ENCODE measurements at places on chromosomes 13 and 19. TPM values are rescaled to one million over a fixed set of nuclear protein-coding genes. Genes with fewer than 3 reads are reported as not detected.

ZSWIM9 gene
- total RNA-seq: 15.8 TPM

CDX2 gene
- not detected for total RNA-seq

FPR2 gene
- total RNA-seq: not detected

DZIP1 gene
- total RNA-seq: 8.6 TPM

TINCR gene
- 0.90 TPM for total RNA-seq

ZNF835 gene
- 4.6 TPM for total RNA-seq

ERICH6B gene
- not detected for total RNA-seq

ZNF441 gene
- total RNA-seq: 3.7 TPM

ZNF211 gene
- 8.2 TPM for total RNA-seq

RCBTB2 gene
- total RNA-seq: 4.3 TPM

CKM gene
- total RNA-seq: not detected

PLPP2 gene
- total RNA-seq: 2.6 TPM

GRCh38 chr13:77230560-77230959 lies 96.3 kb downstream of the MYCBP2 start:
- no peaks in the 10 kb centered on the region for H3K27me3 ChIP-seq
- no peak for DNase-seq
- H3K36me3 ChIP-seq: no peaks in the 10 kb centered on the region
- H3K27ac ChIP-seq: no peak overlapping the region

- H3K4me1 ChIP-seq: peaks cover 7% of the 10 kb centered on the region
- no peak overlapping the region for H3K4me3 ChIP-seq
- DNase-seq: no peak
- peak overlapping the region; percentile 42 for H3K27ac ChIP-seq
- H3K27me3 ChIP-seq: no peaks in the 10 kb centered on the region
Observed at GRCh38 chr13:114100446-114101357, 31.7 kb downstream of the RASA3 start.

GRCh38 chr13:73880365-73880764 lies 253.8 kb downstream of the KLF12 start:
- no peaks in the 10 kb centered on the region for H3K27me3 ChIP-seq
- H3K36me3 ChIP-seq: no peaks in the 10 kb centered on the region
- DNase-seq: no peak
- no peak overlapping the region for H3K4me3 ChIP-seq
- H3K4me1 ChIP-seq: no peaks in the 10 kb centered on the region
- no peak overlapping the region for H3K27ac ChIP-seq

GRCh38 chr13:70630247-70630646 lies 522.0 kb upstream of the KLHL1 start:
- H3K27ac ChIP-seq: no peak overlapping the region
- no peak overlapping the region for H3K4me3 ChIP-seq
- DNase-seq: no peak
- H3K27me3 ChIP-seq: peaks cover 22% of the 10 kb centered on the region
- H3K4me1 ChIP-seq: no peaks in the 10 kb centered on the region

- no peaks in the 10 kb centered on the region for H3K27me3 ChIP-seq
- no peaks in the 10 kb centered on the region for H3K36me3 ChIP-seq
- no peak for DNase-seq
Observed at GRCh38 chr19:45645068-45645630, 6.0 kb upstream of the EML2 start.

DNA sequence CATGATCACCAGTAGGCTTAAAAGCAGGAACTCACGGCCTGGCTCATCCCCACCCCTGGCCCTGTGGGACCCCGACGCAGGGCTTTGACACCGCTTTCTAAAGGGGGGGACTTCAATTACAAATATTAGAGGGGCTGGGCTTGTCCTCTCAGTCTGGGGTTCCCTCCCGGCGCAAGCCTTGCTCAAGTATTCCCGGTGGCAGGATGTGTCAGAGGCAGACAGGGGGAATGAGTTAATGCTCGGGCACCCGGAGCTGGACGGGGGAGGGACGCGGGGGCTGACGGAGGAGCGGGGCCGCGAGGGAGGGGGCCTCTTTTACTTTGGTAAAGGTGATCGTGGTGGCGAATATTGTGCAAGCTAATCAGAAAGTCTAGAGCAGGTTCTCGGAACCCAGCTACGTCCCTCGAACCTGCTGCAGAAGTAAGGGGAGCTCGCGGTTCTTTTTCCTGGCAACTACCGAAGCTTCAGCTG lies 1.1 kb downstream of the FGF14 start:
- peak overlapping the region; percentile 81 for H3K4me3 ChIP-seq
- H3K4me1 ChIP-seq: peaks cover 24% of the 10 kb centered on the region
- peak; percentile 57 for DNase-seq
- no peaks in the 10 kb centered on the region for H3K36me3 ChIP-seq

GRCh38 chr13:33639626-33640080 lies 178.3 kb upstream of the RFC3 start:
- H3K27ac ChIP-seq: no peak overlapping the region
- H3K4me3 ChIP-seq: no peak overlapping the region
- H3K27me3 ChIP-seq: no peaks in the 10 kb centered on the region
- H3K4me1 ChIP-seq: peaks cover 12% of the 10 kb centered on the region
- no peak for DNase-seq
- H3K36me3 ChIP-seq: no peaks in the 10 kb centered on the region

GRCh38 chr19:29809795-29810503 lies 1.8 kb upstream of the CCNE1 start:
- no peak for DNase-seq
- H3K27ac ChIP-seq: no peak overlapping the region
- H3K36me3 ChIP-seq: no peaks in the 10 kb centered on the region
- no peaks in the 10 kb centered on the region for H3K4me1 ChIP-seq
- no peak overlapping the region for H3K4me3 ChIP-seq

- no peaks in the 10 kb centered on the region for H3K27me3 ChIP-seq
- no peak overlapping the region for H3K4me3 ChIP-seq
- no peaks in the 10 kb centered on the region for H3K36me3 ChIP-seq
- H3K27ac ChIP-seq: no peak overlapping the region
- no peak for DNase-seq
Observed at GRCh38 chr13:114069376-114070097, 62.9 kb downstream of the RASA3 start.

GRCh38 chr13:46491641-46492040 lies 61.3 kb upstream of the LRCH1 start:
- no peak for DNase-seq
- no peak overlapping the region for H3K27ac ChIP-seq
- H3K4me1 ChIP-seq: peaks cover 17% of the 10 kb centered on the region

DNA sequence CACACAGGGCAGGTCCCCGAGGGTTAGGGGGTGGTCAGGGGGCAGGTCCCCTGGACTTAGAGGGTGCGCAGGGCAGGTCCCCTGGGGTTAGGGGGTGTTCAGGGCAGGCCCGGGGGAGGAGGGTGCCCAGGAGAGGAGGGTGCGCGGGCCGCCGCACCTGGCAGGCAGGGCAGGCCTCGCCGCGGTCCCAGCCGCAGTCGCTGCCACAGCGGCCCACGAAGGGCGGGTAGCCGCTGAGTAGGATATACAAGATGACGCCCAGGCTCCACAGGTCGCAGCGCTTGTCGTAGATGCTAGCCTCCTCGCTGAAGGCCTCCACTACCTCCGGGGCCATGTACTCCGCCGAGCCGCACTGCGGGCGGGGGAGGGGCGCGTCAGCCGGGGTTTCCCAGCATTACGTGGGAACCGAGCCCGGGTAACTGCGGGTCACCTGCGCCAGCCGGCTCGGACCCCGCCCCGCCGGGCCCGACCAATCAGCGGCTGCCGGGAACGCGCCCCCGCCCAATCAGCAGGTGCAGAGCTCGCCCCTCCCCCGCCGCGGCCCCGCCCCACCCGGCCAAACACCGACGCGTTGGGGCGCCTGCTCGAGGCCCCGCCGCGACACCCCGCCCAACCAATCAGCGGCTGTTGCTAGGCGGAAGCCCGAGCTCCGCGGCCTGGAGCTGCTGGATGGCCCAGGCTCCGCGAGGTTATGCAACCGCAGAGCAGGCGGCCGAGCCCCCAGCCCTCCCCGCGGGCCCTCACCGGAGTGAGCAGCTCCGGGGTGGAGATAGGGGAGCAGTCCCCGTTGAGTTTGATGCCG lies 9.2 kb downstream of the MKNK2 start:
- DNase-seq: peak; percentile 98
- H3K36me3 ChIP-seq: peaks cover 45% of the 10 kb centered on the region
- peak overlapping the region; percentile 52 for H3K4me3 ChIP-seq
- peak overlapping the region; percentile 96 for H3K27ac ChIP-seq

GRCh38 chr19:43664018-43664417 lies 6.0 kb downstream of the PLAUR start:
- DNase-seq: no peak
- no peak overlapping the region for H3K4me3 ChIP-seq
- H3K27ac ChIP-seq: no peak overlapping the region
- peaks cover 9% of the 10 kb centered on the region for H3K36me3 ChIP-seq

DNA sequence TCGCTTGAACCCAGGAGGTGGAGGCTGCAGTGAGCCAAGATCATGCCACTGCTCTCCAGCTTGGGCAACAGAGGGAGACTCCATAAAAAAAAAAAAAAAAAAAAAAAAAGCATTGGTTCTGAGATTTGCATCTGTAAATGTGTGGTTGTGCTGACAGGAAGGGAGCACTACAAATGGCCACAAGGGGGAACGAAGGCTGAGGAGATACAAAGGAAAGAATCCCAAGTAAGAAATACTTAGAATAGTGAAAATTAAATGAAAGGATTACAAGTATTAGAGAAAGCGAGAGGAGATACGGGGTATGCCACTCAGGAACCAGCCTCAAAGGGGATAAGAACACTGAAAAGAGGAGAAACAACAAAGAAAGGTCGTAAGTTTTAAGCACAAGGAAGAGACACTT lies 284.9 kb downstream of the KLF12 start:
- no peak overlapping the region for H3K4me3 ChIP-seq
- no peak overlapping the region for H3K27ac ChIP-seq
- DNase-seq: peak; percentile 79
- H3K36me3 ChIP-seq: no peaks in the 10 kb centered on the region

- H3K4me3 ChIP-seq: no peak overlapping the region
- no peaks in the 10 kb centered on the region for H3K27me3 ChIP-seq
- H3K4me1 ChIP-seq: no peaks in the 10 kb centered on the region
- H3K36me3 ChIP-seq: no peaks in the 10 kb centered on the region
Observed at GRCh38 chr19:52176574-52176973, 5.2 kb upstream of the ZNF836 start.

GRCh38 chr13:41053384-41053826 lies 7.9 kb upstream of the WBP4 start:
- no peak for DNase-seq
- no peak overlapping the region for H3K4me3 ChIP-seq
- no peaks in the 10 kb centered on the region for H3K27me3 ChIP-seq

GRCh38 chr19:46176116-46176860 lies 28.2 kb downstream of the IGFL2 start:
- no peak overlapping the region for H3K27ac ChIP-seq
- H3K4me3 ChIP-seq: no peak overlapping the region
- no peaks in the 10 kb centered on the region for H3K4me1 ChIP-seq
- DNase-seq: no peak
- H3K36me3 ChIP-seq: no peaks in the 10 kb centered on the region

GRCh38 chr13:60369242-60369641 lies 27.8 kb upstream of the TDRD3 start:
- no peak overlapping the region for H3K27ac ChIP-seq
- DNase-seq: peak; percentile 27
- no peak overlapping the region for H3K4me3 ChIP-seq
- H3K27me3 ChIP-seq: no peaks in the 10 kb centered on the region
- H3K4me1 ChIP-seq: no peaks in the 10 kb centered on the region

DNA sequence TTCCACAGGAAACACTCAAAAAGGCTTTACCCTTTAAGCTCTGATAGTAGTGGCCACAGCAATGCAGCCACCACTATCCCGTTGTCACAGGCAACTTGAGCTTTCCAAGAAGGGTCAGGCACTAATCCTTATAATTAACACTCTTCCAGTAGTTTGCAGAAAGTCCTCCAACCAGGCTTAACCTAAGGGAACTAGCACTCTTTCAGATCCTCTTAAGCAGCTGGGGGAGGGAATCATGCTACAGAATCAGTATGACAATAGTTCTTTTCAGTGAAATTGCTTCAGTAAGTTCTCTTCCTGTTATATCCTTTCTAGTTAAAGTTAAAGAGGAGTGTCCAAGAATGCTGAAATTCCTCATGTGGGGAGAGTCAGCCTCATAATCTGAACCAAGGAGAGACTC lies 82.2 kb downstream of the TNFSF11 start:
- H3K27ac ChIP-seq: no peak overlapping the region
- DNase-seq: no peak
- H3K27me3 ChIP-seq: peaks cover 65% of the 10 kb centered on the region
- H3K36me3 ChIP-seq: no peaks in the 10 kb centered on the region
- H3K4me1 ChIP-seq: peaks cover 5% of the 10 kb centered on the region

DNA sequence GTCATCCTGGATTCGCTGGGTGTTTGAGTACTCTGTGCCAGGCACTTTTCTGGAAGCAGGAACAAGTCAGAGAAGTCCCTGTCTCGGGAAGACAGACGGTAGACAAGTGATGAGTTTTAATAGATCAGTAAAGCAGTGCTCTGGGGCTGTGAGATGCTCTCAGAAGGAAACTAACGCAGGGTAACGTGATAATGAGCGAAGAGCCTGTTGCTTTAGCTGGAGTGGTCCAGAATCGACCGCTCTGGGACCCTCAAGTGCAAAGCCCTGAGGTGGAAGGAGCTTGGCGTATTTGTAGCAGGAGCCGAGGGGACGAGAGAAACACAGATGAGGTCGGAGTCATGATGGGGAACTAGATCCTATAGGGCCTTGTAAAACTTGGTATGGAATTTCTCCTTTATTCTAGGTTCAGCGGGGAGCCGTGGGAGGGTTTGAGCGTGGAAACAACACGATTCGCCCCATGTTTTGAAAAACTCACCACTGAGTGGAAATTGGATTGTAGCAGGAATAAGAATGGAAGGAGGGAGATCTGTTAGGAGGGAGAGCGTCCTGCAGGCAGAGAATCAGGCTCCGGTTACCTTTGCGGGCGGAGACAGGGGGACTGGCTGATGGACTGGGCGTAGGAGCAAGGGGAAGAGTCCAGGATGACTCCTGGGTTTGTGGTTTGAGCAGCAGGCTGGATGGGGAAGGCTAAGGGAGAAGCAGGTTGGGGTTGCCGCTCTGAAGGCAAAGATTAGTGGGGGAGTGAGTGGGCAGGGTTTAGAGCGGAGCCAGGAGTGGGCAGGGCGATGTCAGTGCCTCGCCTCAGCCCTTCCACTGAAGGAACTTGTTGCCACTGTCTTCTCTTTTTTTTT lies 763 bp downstream of the POLD1 start:
- H3K4me1 ChIP-seq: no peaks in the 10 kb centered on the region
- H3K36me3 ChIP-seq: peaks cover 27% of the 10 kb centered on the region
- peak overlapping the region; percentile 61 for H3K4me3 ChIP-seq
- peak overlapping the region; percentile 92 for H3K27ac ChIP-seq

- H3K4me1 ChIP-seq: no peaks in the 10 kb centered on the region
- no peak overlapping the region for H3K4me3 ChIP-seq
- no peaks in the 10 kb centered on the region for H3K36me3 ChIP-seq
- DNase-seq: no peak
Observed at GRCh38 chr19:48350856-48351255, 12.9 kb downstream of the TMEM143 start.

DNA sequence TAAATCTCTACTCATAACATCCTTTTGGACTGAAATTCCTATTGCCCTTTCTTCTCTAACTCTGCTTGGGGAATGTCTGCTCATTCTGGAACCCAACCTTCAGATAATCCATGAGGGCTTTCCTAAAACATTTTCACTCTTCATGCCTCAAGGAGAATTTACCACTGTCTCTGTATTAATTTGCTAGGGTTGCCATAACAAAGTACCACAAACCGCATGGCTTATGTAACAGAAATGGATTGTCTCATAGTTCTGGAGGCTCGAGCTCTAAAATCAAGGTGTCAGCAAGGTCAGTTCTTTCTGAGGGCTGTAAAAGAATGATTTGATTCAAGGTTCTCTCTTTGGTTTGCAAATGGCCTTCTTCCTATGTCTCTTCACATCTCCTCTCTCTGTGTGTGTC lies 209.7 kb downstream of the LACC1 start:
- H3K36me3 ChIP-seq: no peaks in the 10 kb centered on the region
- no peak for DNase-seq
- no peaks in the 10 kb centered on the region for H3K4me1 ChIP-seq
- H3K4me3 ChIP-seq: no peak overlapping the region
- H3K27me3 ChIP-seq: no peaks in the 10 kb centered on the region
